ENCODE measurements at places on chromosomes 16 and 17. TPM values are rescaled to one million over a fixed set of nuclear protein-coding genes. Genes with fewer than 3 reads are reported as not detected.
A peak's percentile ranks its signal among the peaks of the same experiment; 100 is the strongest.

The DPEP2 gene
- total RNA-seq = 85.1 TPM

The KRT17 gene
- not detected for total RNA-seq

GRCh38 chr17:52606590-52606989, 448.1 kb upstream of the CA10 start:
- DNase-seq = no peak

The SAMD14 gene
- 1.2 TPM for total RNA-seq

The TMEM88 gene
- 0.70 TPM for total RNA-seq

- no peak for DNase-seq
Observed at GRCh38 chr17:49414271-49414621, 436 bp downstream of the PHB1 start.

The KRTAP1-5 gene
- total RNA-seq = not detected

DNA sequence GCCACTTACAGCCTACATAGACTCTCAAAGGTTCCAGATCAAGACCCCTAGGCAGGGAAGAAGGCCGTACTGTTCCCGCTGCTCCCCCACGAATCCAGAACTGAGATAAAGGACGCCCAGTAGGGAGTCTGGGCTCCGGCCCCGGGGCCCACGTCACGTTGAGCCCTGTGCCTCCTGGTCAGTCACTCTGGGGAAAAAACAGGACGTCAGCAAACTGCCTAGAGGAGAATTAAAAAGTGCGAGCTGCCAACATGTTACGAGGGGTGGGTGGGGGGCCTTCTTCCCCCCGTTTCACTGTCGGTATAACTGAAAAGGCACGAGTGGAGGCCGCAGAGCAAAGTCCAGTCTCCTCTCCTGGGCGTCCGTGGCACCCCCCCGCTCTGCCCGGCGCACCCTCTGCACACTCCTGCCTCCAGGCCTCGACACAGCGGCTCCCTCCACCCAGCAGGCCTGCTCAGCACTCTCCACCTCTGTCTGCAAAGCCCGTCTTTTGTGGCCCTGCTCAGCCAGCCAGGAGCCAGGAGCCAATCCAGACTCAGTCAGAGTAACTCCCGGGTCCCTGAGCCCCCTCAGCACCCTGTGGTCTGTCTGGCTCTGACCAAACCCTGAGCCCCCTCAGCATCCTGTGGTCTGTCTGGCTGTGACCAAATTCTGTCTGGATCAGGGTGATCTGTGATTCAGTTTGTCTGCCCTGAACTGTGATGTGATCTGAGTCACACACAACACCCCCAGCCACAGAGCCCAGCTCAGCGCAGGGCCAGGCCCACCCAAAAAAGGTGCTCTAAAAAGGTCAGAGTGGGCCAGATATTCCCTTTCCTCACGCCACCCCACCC, 6.2 kb downstream of the ITGAE start:
- DNase-seq = no peak

GRCh38 chr17:42675965-42676423, 800 bp downstream of the PLEKHH3 start:
- DNase-seq = no peak

The GGT6 gene
- total RNA-seq = not detected

The SLC52A1 gene
- total RNA-seq = 0.19 TPM

The MFSD6L gene
- total RNA-seq = 0.96 TPM

- DNase-seq = no peak
Observed at GRCh38 chr16:86209202-86209601, 301.1 kb upstream of the FOXF1 start.

DNA sequence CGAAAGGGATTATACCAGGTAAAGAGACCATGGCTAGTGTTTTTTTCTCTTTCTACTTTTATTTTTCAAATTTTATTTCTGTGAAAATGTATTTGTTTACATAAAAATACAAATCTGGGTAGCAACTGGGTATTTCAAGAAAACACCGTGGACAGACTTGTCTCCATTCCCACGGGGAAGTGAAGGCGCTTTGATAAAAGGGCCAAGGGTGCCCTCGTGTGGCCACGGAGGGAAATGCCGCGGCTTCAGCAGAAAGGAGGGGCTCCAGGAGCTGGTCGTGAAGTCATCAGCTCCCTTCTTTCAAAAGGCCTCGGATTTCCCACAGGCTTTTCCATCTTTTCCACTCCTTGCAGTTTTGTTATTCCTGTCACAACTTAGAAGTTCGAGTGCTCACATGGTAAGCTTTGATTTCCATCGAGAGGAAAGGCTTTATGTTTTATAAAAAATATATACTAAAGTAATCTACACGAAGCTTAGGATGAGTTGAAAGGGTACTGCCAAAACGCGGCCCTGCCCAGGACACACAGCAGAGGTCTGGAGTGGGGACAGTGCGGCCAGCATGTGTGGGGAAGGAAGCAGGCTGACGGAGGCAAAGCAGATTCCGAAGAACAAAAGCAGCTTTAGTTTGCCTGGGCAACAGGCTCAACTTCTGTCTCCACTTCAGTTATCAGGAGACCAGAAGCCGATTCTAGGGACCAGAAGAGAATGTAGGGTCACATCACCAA, 15.3 kb upstream of the MNT start:
- peak; percentile 76 for DNase-seq

DNA sequence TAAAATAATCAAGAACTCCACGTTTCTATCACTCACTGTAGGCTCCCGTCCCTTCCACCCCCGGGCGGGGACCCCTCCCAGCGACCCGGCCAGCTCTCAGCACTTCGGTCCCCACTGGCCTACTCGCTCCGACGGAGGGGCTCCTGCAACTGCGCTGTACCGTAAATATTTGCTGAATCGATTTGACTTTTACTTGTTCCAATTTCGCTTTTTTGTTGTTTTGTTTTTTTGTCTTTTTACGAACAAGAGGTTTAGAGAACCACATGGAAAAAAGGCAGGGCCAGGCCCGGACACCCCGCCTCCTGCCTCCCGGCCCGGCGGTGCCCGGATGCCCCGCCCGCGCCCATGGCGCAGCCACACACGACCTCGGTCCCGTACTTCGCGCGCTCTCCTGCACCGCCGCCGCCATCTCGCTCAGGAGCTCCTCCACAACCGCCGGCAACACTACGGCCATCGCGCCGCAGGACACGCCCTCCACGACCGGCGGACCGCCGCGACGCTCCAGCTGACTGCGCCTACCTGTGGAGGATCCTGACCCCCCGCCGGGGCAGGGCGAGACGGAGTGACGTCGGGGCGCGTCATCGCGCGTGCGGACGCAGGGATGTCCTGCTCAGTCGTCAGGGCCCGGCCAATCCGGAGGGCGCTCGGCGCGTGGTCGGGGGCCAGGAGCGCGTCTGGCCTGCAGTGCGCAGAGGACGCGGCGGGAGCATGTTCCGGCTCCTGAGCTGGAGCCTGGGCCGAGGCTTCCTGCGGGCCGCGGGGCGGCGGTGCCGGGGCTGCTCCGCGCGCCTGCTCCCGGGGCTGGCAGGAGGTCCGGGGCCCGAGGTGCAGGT, at the start of the genes TTC19 and ZSWIM7:
TTC19 (plus strand) TSS at position 684 of the 833 bp plus-strand sequence; CDS start at position 709, 25 bp downstream.
ZSWIM7 (minus strand) TSS at position 564 of the 833 bp plus-strand sequence; CDS start at position 454, 110 bp downstream.
- DNase-seq = peak; percentile 89

DNA sequence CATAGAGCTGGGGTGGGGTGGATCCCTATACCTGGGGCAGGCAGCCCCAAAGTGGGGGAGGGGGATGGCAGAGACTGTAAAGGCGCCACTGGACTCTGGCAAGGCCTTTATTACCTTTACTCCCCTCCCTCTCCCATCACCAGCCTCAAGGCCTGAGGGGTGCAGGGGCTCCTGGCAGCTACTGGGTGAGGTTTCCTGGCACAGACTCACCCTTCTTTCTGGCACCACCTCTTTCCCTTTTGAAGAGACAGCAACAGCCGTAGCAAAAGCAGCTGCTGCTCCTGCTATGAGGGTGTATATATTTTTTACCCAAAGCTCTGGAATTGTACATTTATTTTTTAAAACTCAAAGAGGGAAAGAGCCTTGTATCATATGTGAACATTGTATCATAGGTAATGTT, 17.6 kb downstream of the RAPGEFL1 start:
- DNase-seq = no peak

GRCh38 chr16:4847774-4848587, 700 bp downstream of the UBN1 start:
- peak; percentile 24 for DNase-seq

- DNase-seq = no peak
Observed at GRCh38 chr17:72788950-72789585, 303.4 kb downstream of the SLC39A11 start.

DNA sequence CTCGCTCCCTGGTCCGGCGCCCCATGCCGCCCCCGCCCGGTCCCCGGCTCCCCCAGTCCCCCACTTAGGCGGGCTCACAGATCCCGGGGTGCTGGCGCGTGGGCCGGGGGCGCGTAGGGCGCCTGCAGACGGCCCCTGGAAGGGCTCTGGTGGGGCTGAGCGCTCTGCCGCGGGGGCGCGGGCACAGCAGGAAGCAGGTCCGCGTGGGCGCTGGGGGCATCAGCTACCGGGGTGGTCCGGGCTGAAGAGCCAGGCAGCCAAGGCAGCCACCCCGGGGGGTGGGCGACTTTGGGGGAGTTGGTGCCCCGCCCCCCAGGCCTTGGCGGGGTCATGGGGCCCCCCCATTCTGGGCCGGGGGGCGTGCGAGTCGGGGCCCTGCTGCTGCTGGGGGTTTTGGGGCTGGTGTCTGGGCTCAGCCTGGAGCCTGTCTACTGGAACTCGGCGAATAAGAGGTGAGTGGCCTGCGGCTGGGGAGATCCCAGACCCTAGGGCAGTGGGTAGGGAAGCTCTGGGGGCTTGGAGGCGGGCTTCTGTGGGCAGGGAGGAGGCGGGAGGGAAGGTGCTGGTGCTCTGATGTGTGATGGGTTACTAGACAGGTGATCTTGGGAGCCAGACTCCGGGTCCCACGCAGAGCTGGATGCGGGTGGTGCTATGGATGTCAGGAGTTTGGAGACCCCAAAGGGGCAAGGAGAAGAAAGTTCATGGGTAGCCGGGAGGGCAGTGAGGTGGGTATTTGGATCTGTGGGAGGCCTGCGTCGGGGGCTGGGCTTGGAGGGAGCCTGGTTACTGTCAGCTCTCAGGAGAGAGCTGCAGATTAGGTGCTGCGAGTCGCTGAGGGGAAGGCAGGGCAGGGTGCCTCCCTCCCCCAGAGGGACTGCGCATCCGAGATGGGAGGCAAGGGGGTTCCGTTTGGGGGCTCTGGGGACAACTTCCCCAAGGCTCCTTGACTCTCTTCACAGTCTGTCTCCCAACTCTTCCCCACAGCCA, 560 bp downstream of the EFNB3 start:
- no peak for DNase-seq

- peak; percentile 48 for DNase-seq
Observed at GRCh38 chr17:1294157-1294717, 14.8 kb downstream of the TRARG1 start.

GRCh38 chr17:54738496-54738895, 162.2 kb upstream of the TOM1L1 start:
- DNase-seq = no peak

DNA sequence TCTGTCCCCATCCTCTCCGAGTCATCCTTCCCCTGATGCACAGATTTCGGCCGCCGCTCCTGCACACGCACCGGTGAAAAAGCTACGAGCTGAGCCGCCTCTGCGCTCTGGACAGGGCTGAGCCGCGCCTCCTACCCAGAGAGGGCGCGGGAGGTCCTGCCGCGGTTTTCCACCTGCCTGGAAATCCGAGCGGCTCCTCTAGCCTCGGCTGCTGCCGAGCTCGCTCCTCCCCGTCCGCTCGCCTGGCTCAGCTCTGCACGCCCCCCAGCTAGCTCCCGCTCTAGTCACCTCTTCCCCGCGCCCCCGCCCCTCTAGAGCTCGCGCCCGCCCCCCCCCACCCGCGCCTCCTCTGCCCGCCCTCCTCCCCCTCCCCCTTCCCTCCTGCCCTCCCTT, 198 bp upstream of the SHISA9 start:
- DNase-seq = no peak

DNA sequence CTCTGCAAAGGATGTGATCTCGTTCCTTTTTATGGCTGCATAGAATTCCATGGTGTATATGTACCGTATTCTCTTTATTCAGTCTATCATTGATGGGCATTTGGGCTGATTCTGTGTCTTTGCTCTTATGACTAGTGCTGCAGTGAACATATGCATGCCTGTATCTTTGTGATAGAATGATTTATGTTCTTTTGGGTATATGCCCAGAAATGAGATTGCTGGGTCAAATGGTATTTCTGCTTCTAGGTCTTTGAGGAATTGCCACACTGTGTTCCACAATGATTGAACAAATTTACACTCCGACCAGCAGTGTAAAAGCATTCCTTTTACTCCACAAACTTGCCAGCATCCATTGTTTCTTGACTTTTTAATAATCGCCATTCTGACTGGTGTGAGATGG, 60.2 kb upstream of the ADORA2B start:
- DNase-seq = no peak

DNA sequence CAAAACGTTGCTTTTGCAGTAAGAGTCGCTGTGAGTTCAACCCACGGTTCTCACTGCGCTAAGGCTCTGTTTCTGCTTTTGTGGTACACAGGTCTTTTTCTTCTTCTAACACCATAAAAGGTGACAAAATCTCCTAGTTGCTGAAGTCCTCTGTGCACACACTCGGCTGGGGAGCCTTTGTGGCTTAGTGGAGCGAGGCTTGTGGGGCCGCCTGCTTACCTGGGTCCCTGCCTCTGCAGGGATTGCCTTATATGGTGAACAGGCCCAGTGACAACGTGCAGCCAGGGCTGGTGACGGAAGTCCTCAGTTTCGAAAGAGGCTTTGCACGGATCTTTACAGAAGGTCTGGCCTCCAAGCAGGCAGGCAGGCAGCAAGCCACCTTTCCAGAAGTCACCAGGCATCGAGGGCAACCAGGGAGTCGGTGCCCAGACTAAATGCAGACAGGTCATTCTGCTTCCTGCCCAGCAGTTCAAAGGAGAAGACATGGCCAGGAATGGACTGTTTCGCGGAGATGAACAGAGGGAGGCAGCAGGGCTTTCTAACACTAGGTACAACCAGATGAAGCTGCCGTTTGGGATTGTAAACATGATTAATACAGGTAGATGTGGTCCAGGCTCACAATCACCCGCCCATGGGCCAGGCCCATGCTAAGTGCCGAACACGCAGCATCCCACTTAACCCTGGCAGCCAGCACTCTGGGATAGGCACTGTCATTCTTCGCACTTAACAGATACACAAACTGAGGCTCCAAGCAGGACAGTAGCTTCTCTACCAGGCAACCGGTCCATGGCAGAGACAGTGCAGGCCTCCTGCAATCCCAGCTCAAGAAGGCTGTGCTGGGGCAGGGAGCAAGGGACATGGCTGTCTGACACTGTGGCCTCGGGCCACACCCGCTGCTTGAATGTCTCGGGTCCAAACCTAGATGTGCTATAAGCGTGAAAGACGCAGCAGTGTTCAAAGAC, 10.7 kb upstream of the MEAK7 start:
- peak; percentile 85 for DNase-seq

- DNase-seq = no peak
Observed at GRCh38 chr16:67235816-67236562, 9.1 kb downstream of the TMEM208 start.

The HSD17B2 gene
- not detected for total RNA-seq

GRCh38 chr16:51180719-51181502, 29.8 kb upstream of the SALL1 start:
- DNase-seq = no peak

DNA sequence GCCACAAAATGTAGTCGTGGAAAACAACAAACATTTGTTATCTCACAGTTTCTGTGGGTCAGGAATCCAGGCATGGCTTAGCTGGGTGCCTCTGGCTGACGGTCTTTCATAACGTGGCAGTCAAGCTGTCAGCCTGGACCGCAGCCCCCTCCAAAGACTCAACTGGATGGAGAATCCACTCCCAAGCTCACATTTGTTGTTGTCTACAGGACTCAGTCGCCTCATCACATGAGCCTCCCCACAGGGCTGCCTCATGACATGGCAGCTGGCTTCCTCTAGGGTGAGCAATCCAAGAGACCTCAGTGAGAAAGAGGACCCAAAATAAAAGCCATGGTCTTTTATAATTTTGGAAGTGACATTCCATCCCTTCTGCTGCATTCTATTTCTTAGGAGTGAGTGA, 34.7 kb upstream of the AKAP1 start:
- no peak for DNase-seq

Data from naive thymus-derived CD4-positive, alpha-beta T cell (primary cell).